ENCODE measurements at places on chromosomes 13 and 19. TPM values are rescaled to one million over a fixed set of nuclear protein-coding genes. Genes with fewer than 3 reads are reported as not detected.

GRCh38 chr19:310141-310651, 19.0 kb upstream of the PLPP2 start:
- no peak for DNase-seq

DNA sequence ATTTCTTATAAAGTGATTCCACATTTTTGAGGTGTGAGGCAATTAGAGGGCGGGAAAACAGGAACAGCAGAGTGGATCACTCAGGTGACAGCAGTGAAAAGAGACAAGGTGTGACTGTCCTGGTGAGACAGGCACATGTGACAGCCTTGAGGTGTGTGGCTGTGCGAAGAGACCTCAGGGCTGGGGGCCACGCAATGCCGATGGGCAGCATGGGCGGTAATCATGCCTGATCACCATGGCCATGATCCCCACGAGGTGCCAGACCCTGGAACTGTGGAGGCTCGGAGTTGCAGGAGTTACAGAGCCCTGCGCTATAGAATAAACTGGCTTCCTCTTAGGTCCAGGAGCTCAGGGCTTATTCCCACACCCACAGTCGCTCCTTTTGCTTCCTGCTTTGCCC, 2.0 kb downstream of the SPACA6 start:
- no peak for DNase-seq

The ZNF471 gene
- 0.98 TPM for total RNA-seq

The PLK5 gene
- total RNA-seq: 0.05 TPM

GRCh38 chr19:2345794-2346663, 14.0 kb upstream of the TMPRSS9 start:
- no peak for DNase-seq

GRCh38 chr19:18743784-18744418, 47.2 kb downstream of the COMP start:
- no peak for DNase-seq

DNA sequence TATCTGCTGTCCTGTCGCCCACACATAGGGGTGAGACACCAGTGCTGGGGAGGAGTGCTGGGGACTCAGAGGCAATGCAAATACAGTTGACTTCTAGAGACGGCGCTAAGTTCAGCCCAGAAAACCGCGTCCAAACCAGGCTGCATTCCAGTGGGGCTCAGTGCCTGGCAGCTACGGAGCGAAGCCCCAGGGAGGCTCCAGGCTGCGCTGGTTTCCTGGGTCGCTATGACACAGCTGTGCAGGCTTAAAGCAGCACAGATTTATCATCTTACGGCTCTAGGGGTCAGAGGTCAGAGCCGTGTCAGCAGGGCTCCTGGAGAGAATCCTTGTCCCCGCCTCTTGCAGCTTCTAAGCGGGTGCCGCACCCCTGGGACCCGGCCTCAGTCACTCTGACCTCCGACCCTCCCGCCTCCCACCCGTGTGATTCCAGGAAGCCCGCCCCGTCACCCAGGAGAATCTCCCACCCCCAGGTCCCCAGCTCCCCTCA, 61.6 kb downstream of the ANKRD10 start:
- DNase-seq: no peak

The SULT2A1 gene
- total RNA-seq: not detected

DNA sequence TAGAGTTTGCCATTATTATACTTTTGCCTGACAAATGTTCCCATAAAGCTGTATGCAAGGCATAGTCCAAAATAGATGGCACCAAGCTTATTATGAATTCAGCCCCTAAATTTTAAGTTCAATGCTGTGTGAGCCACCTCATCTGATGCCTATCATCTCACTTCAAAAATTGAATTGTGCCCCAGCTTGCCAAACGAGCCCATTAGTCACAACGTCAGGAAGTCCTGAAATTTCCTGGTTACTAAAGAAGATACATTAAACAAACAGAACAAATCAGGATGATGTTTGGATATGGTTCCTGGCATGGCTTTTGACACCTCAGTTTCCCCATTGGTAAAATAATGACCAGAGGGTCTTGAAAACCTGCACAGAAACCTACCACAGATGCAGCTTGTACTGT, 147.5 kb upstream of the SOX21 start:
- no peak for DNase-seq

- no peak for DNase-seq
These were observed 19.9 kb downstream of the MEGF8 start for GRCh38 chr19:42345191-42345812.

The ZNF540 gene
- total RNA-seq: 0.61 TPM

GRCh38 chr13:99766641-99767045, 204.9 kb downstream of the ZIC5 start:
- DNase-seq: no peak

The DDX39A gene
- 89.1 TPM for total RNA-seq

DNA sequence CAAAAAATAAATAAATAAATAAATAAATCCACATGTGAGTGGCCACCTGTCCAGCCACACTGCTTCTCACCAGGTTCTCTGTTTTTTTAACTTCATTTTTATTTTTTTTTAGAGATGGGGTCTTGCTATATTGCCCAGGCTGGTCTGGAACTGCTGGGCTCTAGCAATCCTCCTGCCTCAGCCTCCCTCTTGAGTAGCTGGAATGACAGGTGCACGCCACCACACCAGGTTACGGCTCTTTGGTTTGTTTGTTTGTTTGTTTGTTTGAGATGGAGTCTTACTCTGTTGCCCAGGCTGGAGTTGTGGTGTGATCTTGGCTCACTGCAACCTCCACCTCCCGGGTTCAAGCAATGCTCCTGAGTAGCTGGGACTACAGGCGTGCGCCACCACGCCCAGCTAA, 94.5 kb upstream of the CACNA1A start:
- no peak for DNase-seq

Data from NCI-H460 (cell line).